Left lobe of liver (tissue), 2 donors: ENCODE measurements at places on chromosomes 7 and 10. TPM values are rescaled to one million over a fixed set of nuclear protein-coding genes. Genes with fewer than 3 reads are reported as not detected.

DNA sequence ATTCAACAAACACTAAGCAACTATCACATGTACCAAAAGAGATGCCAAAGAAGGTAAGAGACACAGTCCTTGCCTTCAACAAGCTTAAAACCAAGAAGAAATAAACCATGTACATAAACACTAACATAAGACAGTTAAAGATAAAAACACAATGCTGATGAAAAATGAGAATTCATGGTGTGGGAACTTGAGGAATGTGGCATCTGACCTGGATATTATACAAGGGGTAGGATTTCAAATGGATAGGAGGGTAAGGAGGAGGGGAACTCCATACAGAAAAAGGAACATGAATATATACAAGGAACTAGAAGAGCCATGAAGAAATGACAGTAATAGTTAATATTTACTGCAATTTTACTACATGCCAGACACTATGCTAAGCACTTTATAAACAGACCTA is 11.0 kb downstream of the HIBADH start:
- DNase-seq, result no peak

- no peak for DNase-seq
Measured at GRCh38 chr7:129908181-129908580, 44.6 kb downstream of the UBE2H start.

- DNase-seq, result no peak
Measured at GRCh38 chr10:4121502-4122380, 336.7 kb upstream of the KLF6 start.

- DNase-seq, result no peak
Measured at GRCh38 chr7:104179178-104179577, 28.6 kb downstream of the ORC5 start.

GRCh38 chr10:28072573-28072972 is 73.7 kb upstream of the ODAD2 start:
- DNase-seq, result no peak

GRCh38 chr7:29146888-29147609 is 712 bp upstream of the CPVL start:
- DNase-seq, result peak; percentile 56

DNA sequence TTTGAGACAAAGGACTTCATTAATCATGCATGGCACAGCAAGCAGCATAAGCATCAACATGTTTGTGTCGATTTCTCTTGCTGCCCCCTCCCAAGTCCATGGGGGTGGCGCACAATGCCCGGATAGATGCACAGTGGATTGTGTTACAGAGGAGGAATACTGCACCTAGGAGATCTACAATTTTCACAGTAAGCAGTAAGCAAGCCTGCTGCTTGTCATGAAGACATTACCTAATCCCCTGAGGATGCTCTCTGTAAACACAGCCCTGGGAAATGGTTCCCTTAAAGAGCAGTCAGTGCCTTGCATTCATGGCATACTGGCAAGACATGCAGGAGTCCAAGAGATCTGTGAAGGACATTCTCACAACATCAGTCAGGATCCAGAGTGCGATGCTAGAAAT is 137.7 kb downstream of the ETV1 start:
- no peak for DNase-seq

DNA sequence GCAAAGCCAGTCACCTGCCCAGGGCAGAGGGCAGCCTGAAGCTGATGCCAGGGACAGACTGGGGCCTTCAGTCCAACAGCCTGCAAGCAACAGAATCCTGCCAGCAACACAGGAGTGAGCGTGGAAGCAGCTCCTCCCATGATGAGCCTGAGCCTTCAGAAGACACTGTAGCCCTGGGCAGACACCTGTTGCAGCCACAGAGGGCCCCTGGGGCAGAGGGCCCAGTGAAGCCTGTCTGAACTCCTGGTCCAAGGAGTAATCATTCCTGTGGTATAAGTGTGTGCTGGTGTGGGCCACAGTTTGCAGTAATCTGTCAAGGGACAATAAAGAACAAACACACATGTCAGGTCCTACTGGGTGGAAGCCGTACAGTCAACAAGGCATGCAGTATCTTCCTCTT is 2.9 kb upstream of the PFKP start:
- DNase-seq, result no peak

DNA sequence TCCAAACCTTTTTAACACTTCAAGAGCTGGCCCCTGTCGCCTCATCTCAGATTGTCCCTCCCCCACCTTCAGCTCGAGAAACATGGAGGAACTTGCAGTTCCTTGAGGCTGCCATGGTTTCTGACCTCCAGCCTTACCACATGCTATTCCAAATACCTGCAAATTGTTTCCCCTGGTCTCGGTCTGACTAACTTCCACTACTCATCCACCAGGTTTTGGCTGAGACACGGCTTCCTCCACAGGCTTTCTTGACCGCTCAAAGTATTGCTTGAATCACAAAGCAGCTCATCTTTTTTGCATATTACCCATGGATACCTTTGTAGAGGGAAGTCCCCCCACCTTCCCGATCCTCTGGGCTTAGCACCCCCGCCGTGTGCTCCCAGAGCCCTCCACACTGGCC is 5.2 kb upstream of the SAMD8 start:
- no peak for DNase-seq

GRCh38 chr10:71285180-71285545 is 33.9 kb upstream of the SLC29A3 start:
- no peak for DNase-seq

DNA sequence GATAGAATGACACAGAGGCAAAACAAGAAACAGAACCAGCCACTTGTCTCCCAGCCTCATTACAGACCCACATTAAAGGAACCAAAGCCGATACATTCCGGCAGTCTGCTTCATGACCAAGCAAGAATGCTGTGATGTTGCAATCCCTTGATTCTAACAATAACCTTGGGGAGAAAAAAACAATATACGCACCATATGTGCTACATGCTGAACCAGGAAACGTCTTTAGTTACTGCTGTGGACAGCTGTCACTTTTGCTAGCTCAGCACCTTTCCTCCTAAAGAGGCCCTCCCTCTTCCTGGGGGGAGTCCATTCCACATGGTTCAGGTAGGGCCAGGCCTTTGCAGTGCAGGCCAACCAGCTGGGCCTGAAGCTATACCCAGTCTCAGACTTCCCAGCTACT is 79.1 kb downstream of the PRTFDC1 start:
- no peak for DNase-seq

- DNase-seq, result peak; percentile 70
Measured at GRCh38 chr10:14598809-14599764, 175.6 kb downstream of the FAM107B start.

GRCh38 chr10:85148693-85149640 is 820.6 kb downstream of the CCSER2 start:
- DNase-seq, result no peak

DNA sequence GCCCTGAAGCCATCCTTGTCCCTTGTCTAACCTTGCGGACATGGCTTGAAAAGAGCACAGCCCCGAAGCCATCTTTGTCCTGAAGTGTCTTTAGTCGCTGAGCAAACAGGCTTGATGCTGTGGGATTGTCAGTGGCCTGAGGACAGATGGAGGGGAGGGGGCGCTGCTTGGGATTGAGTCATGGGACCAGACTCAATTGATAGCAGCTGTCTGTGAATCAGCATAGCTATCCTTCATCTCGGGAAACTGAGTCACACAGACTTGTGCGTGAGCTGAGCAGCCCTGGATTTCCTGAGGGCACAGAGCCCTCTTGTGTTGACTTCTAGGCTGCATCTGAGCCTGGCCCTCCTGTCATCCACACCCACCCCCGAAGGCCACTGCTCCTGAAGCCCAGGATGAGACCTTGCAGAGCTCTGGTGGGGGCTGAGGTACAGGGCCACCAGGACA is 14.4 kb downstream of the MYO1G start:
- no peak for DNase-seq

DNA sequence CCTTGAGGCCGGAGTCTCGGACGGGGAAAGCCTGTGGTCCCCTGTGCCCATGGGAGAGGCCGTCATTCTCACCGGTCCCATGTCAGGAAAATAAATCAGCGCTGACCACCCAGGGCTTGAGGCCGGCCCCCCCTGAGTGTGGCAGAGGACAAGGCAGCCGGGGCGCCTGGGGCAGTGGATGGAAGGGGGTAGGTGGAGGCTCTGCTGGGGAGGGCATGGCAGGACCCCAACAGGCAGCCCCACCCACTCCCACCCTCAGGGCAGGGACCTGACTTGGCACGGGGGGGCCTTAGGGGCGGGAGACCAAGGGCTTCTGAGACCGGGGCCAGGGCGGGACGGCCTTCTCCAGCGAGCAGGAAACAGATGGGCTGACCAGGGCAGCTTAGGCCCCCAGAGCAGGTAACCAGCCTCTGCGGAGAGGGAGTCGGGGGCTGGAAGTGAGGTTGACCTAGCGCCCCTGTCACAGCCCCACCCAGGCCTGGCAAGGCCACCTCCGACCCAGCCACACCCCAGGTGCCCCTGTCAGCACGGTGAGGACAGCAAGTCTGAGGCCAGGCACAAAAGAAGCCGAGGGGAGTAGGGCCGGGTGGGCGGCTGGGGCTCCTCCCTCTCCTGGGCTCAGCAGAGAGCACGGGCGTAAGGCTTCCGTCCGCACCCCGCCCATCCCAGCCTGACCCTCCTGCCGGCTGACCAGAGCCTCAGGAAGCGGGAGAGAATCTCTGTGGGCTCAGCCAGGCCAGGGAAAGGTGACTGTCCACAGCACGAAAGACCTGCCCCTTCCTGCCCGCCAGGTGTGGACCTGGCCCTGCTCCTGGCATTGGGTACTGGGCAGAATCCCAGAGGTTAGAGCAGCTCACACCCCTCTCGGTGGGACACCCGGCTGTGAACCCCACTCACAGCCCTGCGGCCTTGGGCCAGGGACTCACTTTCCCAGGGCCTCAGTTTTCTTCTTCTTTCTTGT is 87.4 kb downstream of the FOXL3 start:
- peak; percentile 37 for DNase-seq

ALKBH4 gene
- 8.3 TPM for total RNA-seq

TSPAN12 gene
- 15.1 TPM for total RNA-seq

IFIT2 gene
- 6.0 TPM for total RNA-seq

ITIH5 gene
- total RNA-seq, result 0.30 TPM

GPR37 gene
- 14.2 TPM for total RNA-seq

IFIT1 gene
- 9.6 TPM for total RNA-seq

ACBD7 gene
- not detected for total RNA-seq

TDRD1 gene
- 0.05 TPM for total RNA-seq

ADCK2 gene
- 11.7 TPM for total RNA-seq

TYW1B gene
- 1.5 TPM for total RNA-seq

ZP3 gene
- total RNA-seq, result 0.20 TPM
